ENCODE measurements at places on chromosomes 12 and 14.

DNA sequence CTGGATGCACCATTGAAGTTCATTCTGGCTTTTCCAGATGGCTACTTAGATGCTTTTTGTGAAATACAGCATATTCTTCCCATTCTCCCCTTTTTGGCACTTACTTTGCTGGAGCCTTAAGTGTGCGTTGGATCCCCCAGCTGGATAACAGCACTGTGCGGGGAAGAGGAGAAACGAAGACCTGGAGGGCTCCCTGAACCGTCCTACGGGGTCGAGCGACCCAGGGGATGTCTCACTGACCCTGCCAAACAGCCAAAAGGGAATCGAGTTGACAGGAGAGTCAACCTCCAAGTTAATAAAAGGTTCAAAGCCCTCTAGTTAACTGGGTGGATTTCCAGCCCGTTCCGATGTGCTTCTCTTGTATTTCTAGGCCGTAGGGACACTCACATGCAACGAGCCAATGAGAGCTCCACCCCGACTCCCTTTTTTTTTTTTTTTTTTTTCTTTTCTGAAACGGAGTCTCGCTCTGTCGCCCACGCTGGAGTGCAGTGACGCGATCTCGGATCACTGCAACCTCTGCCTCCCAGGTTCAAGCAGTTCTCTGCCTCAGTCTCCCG lies 1.0 kb upstream of the CAMKK2 start:
- DNase-seq, result peak; percentile 43
- H3K27me3 ChIP-seq, result no peaks in the 10 kb centered on the region
- H3K4me3 ChIP-seq, result peak overlapping the region; percentile 58

GRCh38 chr14:89040460-89041256 lies 216.2 kb downstream of the TTC8 start:
- H3K4me3 ChIP-seq, result peak overlapping the region; percentile 16
- H3K4me1 ChIP-seq, result peaks cover 10% of the 10 kb centered on the region
- peak; percentile 78 for DNase-seq
- peaks cover 10% of the 10 kb centered on the region for H3K27me3 ChIP-seq
- H3K27ac ChIP-seq, result no peak overlapping the region

- H3K4me1 ChIP-seq, result no peaks in the 10 kb centered on the region
- no peak for DNase-seq
- no peak overlapping the region for H3K27ac ChIP-seq
- no peaks in the 10 kb centered on the region for H3K27me3 ChIP-seq
These were observed 11.8 kb downstream of the COPS7A start for GRCh38 chr12:6735448-6736191.

- no peak for DNase-seq
- no peak overlapping the region for H3K4me3 ChIP-seq
- no peaks in the 10 kb centered on the region for H3K36me3 ChIP-seq
- H3K27me3 ChIP-seq, result peaks cover 7% of the 10 kb centered on the region
- H3K4me1 ChIP-seq, result peaks cover 4% of the 10 kb centered on the region
- no peak overlapping the region for H3K27ac ChIP-seq
These were observed 4.9 kb downstream of the GPRC5A start for GRCh38 chr12:12896260-12896659.

GRCh38 chr14:23366426-23366921 lies 1.5 kb upstream of the EFS start:
- H3K36me3 ChIP-seq, result no peaks in the 10 kb centered on the region
- no peaks in the 10 kb centered on the region for H3K4me1 ChIP-seq
- no peak for DNase-seq
- H3K27ac ChIP-seq, result no peak overlapping the region
- peaks cover 5% of the 10 kb centered on the region for H3K27me3 ChIP-seq
- no peak overlapping the region for H3K4me3 ChIP-seq

GRCh38 chr12:95918194-95918993 lies 24.0 kb downstream of the CCDC38 start:
- H3K27ac ChIP-seq, result no peak overlapping the region
- no peak for DNase-seq
- H3K4me1 ChIP-seq, result no peaks in the 10 kb centered on the region

DNA sequence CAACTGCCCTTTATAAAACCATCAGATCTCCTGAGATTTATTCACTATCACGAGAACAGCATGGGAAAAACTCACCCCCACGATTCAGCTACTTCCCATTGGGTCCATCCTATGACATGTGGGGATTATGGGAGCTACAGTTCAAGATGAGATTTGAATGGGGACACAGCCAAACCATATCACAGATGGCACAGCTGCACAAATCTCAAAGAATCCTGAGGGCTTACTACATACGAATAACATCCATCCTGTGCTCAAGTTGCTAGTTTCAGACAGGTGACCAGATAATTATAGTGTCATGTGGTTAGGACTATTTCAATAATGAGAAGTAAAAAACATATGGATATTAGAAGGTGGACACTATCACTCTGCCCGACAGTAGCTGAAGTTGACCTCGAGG lies 211.2 kb downstream of the NUAK1 start:
- no peak for DNase-seq
- H3K27me3 ChIP-seq, result no peaks in the 10 kb centered on the region
- no peak overlapping the region for H3K4me3 ChIP-seq
- H3K27ac ChIP-seq, result no peak overlapping the region
- no peaks in the 10 kb centered on the region for H3K36me3 ChIP-seq
- H3K4me1 ChIP-seq, result no peaks in the 10 kb centered on the region

- no peak overlapping the region for H3K4me3 ChIP-seq
- H3K4me1 ChIP-seq, result no peaks in the 10 kb centered on the region
- no peak overlapping the region for H3K27ac ChIP-seq
- H3K27me3 ChIP-seq, result no peaks in the 10 kb centered on the region
These were observed 44.5 kb downstream of the DYNC1H1 start for GRCh38 chr14:102008891-102009290.

DNA sequence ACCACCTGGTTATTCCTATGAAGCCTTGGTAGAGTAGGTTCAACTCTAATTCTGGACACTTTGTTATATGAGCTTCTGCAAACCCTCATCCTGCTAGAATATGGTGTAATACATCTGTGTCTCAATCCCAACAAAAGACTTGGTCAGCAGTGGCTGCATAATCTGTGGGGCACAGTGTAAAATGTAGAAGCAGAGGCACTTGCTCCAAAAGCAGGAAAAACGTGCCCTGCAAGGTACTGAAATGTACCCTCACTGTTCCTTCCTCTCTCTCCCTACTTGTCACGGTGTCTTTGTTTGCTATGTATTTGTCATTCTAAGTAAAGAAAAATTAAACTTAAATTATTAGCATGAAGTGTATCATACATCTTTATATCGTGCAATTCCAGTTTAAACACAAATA lies 267.9 kb downstream of the BCL11B start:
- no peaks in the 10 kb centered on the region for H3K27me3 ChIP-seq
- no peak overlapping the region for H3K27ac ChIP-seq
- no peaks in the 10 kb centered on the region for H3K36me3 ChIP-seq
- H3K4me1 ChIP-seq, result no peaks in the 10 kb centered on the region

- no peak overlapping the region for H3K27ac ChIP-seq
- no peaks in the 10 kb centered on the region for H3K27me3 ChIP-seq
- no peaks in the 10 kb centered on the region for H3K36me3 ChIP-seq
- no peak overlapping the region for H3K4me3 ChIP-seq
These were observed 247.4 kb downstream of the NRXN3 start for GRCh38 chr14:78417532-78417931.

DNA sequence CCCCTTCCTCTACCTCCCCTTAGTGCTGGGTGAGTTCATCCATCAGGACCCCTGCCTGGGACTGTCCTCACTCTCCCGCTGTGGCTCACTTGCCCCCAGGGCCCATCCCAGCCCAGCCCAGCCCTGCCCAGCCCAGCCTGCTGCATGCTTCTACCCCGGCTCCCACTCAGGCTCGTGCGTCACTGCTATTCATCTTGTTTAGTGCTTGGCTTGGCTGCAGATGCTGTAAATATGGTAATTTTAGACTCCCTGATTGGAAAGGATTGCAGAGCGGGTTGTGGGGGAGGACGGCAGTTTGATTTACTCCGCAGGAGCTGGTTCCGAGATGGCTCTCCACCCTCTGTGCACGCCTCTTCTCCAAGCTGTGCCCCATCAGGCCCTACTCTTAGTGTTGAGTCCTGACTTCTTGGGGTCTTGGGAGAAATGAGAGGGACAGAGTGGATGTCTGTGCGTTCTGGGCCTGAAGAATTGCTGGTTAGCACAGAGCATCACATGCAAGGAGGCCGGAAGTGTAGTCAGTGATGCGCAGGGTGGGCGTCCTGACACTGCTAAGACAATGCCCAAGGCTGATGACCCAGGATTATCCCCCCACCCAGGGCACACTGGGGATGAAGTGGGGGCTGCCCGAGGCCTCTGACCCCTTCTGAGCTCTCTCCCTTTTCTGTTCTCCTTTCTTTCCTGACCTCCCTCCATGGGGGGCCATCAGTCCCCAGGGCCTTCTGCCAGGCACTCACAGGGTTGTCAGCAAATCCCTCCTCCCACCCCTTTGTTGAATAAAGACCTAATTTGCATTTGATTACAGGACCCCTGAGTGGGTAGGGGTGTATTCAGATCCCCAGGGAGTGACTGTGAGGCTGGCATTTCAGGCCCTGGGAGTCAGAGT lies 244.4 kb downstream of the ZFP36L1 start:
- no peak overlapping the region for H3K27ac ChIP-seq
- H3K4me1 ChIP-seq, result no peaks in the 10 kb centered on the region
- H3K4me3 ChIP-seq, result no peak overlapping the region
- H3K27me3 ChIP-seq, result no peaks in the 10 kb centered on the region

DNA sequence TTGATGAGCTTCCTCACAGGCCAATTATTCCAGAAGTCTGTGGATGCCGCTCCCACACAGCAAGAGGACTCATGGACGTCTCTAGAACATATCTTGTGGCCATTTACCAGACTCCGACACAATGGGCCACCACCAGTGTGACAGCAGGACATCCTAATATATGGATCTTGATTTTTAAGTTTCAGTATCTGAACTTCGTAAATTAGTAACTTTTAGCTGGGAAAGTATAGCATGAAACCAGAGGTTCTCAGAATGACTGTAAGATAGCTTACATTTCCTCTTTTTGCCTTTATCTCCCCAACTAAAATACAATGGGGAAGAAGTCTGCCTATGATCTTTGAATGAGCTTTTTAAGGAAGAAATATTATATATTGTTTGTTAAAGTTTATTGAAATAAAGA lies 87.0 kb downstream of the DNAI7 start:
- H3K4me1 ChIP-seq, result no peaks in the 10 kb centered on the region
- no peaks in the 10 kb centered on the region for H3K27me3 ChIP-seq
- H3K4me3 ChIP-seq, result no peak overlapping the region
- no peak for DNase-seq
- H3K27ac ChIP-seq, result no peak overlapping the region

DNA sequence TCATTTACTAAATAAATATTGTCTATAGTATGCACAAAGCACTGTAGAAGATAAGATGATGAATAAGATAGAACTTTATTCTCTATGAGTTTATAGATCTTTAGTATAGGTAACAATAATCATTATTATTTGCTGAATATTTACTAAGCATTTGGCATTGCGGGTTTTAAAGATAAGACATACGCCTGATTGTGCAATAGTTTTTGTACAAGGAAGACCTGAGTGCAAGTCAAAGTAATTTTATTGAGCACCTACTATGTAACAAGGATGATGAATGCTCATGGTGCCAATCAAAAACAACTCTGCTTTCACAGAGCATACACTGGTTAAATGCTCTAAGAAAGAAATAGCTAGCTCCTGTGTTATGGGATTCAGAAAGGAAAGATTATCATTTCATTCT lies 1461.7 kb upstream of the FLRT2 start:
- H3K4me3 ChIP-seq, result no peak overlapping the region
- H3K4me1 ChIP-seq, result no peaks in the 10 kb centered on the region
- no peak for DNase-seq
- no peak overlapping the region for H3K27ac ChIP-seq
- H3K27me3 ChIP-seq, result no peaks in the 10 kb centered on the region

GRCh38 chr12:78490861-78491260 lies 373.7 kb upstream of the SYT1 start:
- no peak overlapping the region for H3K4me3 ChIP-seq
- H3K27me3 ChIP-seq, result no peaks in the 10 kb centered on the region
- no peak for DNase-seq
- H3K36me3 ChIP-seq, result no peaks in the 10 kb centered on the region
- H3K4me1 ChIP-seq, result no peaks in the 10 kb centered on the region

- no peak for DNase-seq
- H3K27me3 ChIP-seq, result no peaks in the 10 kb centered on the region
- H3K4me3 ChIP-seq, result no peak overlapping the region
- H3K36me3 ChIP-seq, result no peaks in the 10 kb centered on the region
- no peaks in the 10 kb centered on the region for H3K4me1 ChIP-seq
- no peak overlapping the region for H3K27ac ChIP-seq
These were observed 14.0 kb upstream of the TBPL2 start for GRCh38 chr14:55454264-55455002.

DNA sequence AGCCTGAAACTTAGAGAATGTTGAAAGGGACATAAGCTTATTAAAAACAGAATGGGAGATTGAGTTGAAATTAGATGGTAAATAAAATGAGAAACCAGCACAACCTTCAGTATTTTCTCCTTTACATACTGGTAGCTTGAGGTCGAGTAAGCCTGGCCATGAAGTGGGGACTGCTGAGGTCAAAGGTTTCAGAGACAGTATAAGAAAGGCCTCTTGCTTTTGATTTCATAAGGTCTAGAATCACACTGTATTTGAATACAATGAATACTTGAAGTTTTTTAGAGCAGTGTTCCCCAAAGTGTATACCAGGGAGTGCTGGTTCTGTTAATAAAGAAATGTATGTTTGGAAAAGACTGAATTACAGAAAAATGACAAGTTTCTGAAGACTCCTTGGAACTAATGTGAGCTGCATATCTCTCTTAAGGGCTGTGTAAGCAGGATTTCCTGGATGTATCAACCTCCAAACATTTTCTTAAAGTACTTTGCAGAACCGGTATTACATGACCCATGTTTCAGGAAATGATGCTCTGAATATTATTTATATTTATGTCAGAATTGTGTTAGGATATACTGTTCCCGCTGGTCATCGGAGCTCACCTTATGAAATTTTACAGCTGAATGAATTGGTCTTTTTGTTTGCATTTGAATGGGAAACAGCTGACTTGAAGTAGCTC lies 85.0 kb downstream of the AKAP6 start:
- no peaks in the 10 kb centered on the region for H3K4me1 ChIP-seq
- no peaks in the 10 kb centered on the region for H3K27me3 ChIP-seq
- no peak overlapping the region for H3K4me3 ChIP-seq
- H3K27ac ChIP-seq, result no peak overlapping the region

DNA sequence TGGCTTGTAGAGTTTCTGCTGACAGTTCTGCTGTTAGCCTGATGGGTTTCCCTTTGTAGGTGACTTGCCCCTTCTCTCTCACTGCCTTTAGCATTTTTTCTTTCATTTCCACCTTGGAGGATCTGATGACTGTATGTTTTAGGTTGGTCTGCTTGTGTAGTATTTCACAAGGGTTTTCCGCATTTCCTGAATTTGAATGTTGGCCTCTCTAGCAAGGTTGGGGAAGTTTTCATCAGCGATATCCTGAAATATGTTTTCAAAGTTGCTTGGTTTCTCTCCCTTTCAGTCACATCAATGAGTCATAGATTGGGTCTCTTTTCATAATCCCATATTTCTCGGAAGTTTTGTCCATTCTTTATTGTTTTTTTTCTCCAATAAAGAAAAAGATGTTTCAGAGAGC lies 11.4 kb downstream of the NOPCHAP1 start:
- H3K27me3 ChIP-seq, result no peaks in the 10 kb centered on the region
- no peak overlapping the region for H3K4me3 ChIP-seq
- no peaks in the 10 kb centered on the region for H3K4me1 ChIP-seq
- H3K27ac ChIP-seq, result no peak overlapping the region

- H3K4me1 ChIP-seq, result no peaks in the 10 kb centered on the region
- no peak for DNase-seq
- H3K27ac ChIP-seq, result no peak overlapping the region
- no peaks in the 10 kb centered on the region for H3K36me3 ChIP-seq
- H3K4me3 ChIP-seq, result no peak overlapping the region
These were observed 139.4 kb downstream of the SLC15A4 start for GRCh38 chr12:128684352-128684751.

- no peaks in the 10 kb centered on the region for H3K4me1 ChIP-seq
- no peak for DNase-seq
- no peak overlapping the region for H3K4me3 ChIP-seq
- H3K27ac ChIP-seq, result no peak overlapping the region
These were observed 31.5 kb downstream of the SPTB start for GRCh38 chr14:64848239-64848638.

All from natural killer cell (primary cell).